HS-27A (cell line): ENCODE measurements at places on chromosomes 6 and 20.

DNA sequence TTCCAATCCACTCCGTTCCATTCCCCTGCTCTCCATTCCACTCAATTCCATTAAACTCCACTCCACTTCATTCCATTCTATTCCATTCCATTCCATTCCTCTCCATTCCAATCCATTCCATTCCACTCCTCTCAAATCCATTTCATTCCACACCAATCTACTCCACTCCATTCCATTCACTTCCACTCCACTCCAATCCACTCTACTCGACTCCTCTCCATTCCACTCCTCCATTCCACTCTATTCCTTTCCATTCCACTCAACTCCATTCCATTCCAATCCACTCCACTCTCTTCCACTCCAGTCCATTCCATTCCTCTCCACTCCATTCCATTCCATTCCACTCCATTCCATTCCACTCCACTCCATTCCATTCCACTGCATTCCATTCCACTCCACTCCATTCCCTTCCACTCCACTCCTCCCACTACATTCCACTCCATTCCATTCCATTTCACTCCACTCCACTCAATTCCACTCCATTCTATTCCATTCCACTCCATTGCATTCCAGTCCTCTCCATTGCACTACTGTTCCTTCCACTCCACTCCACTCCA lies 22.6 kb upstream of the DEFB125 start:
- DNase-seq = no peak

DNA sequence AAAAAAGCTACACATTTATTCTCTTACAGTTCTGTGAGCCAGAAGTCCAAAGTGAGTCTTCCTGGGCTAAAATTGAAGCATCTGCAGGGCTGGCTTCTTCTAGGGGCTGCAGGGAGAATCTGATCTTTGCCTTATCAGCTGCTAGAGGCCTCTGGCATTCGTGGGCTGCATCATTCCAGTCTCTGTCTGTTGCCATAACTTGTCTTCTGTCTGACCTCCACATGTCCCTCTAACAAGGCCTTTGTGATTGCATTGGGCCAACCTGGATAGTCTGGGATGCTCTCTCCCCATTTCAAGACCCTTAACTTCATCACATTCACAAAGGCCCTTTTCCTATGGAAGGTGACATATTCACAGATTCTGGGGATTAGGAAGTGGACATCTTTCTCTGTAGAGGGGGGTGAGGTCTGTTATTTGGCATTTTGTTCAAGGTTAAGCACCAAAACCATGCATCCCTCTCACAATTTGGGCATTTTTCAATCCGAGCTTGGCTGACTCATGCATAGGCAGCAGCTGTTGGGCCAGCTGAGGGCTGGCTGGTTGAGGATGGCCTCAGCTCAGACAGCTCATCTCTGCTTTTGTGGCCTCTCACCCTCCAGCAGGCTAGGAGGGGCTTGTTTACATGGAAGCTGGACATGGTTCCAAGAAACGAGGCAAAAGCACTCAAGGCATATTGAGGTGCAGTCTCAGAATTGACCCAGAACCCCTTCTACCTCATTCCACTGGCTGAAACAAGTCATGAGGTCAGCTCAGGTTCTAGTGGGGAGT lies 116.1 kb upstream of the NXT1 start:
- no peak for DNase-seq

DNA sequence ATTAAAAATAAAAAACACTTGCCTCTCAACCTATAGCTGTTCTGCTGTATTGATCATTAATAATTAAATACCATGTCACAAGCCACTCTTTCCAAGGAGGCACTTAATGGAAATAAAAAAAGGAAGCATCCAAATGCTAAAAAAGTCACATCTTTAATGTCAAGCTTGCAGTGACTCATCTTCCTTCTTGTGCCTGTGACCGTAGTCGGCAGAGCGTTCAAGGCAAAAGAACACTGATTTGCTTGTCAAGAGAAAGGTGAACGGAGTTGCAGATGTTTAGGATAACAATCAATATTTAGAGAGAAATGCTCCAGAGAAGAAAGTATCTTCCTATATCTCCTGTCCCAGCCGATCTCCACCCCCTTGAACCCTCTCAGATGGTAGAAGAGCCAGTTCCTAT lies 341.0 kb upstream of the OPRM1 start:
- no peak for DNase-seq

- DNase-seq = no peak
Observed at GRCh38 chr20:23399568-23400241, 21.6 kb downstream of the NAPB start.

DNA sequence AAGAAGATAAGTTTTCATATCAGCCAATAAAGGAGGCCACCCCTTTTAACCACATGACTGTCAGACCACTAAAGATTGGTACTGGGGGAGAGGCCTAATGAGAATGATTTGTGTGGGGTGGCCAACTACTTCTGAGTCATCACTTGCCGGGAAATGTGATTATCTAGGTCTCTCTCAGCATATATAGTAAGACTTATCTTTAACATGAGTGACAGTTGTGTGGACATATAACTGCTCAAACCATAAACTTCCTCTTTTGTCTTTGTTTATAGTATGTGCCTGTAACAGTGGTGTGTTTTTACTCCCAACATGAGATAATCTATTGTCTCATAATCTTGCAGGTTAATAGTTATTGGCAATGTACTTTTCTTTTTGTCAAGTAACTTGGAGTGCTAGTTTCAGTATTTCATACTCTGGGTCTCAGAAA lies 312.4 kb downstream of the CDKAL1 start:
- no peak for DNase-seq

- no peak for DNase-seq
Observed at GRCh38 chr6:41813469-41813868, 26.0 kb downstream of the TOMM6 start.

GRCh38 chr6:7468382-7469081 lies 72.9 kb upstream of the DSP start:
- peak; percentile 20 for DNase-seq

DNA sequence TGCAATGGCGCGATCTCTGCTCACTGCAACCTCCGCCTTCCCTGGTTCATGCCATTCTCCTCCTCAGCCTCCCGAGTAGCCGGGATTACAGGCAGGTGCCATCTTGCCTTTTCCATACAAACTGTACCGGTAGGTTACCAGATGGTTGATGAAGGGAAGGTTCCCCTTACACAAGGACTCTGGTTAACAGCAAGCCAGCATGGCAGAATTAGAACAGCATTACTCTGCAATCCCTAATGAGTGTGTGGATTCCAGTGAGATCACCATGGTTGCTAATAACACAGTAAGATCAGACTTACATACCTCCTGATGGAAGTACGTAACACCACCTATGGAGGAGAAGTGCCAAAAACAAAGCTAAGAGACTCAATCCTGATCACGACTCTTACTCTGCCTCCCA lies 51.7 kb downstream of the TTI1 start:
- DNase-seq = no peak

DNA sequence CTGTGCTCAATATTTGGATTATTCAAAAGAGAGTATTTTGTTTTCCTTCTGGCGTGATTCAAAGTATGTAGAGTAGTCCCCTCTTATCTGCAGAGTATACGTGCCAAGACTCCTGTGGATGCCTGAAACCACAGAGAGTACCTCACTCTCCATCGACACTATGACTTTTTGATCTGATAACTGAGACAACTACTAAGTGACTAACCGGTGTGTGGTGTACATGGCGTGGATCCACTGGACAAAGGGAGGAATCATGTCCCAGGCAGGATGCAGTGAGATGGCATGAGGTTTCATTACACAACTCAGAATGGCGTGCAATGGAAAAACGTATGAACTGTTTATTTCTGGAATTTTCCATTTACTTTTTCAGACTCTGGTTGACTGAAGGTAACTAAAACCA lies 112.2 kb upstream of the PDE7B start:
- peak; percentile 69 for DNase-seq
